Esophagus muscularis mucosa (tissue), 4 donors: ENCODE measurements at places on chromosomes 4 and X. TPM values are rescaled to one million over a fixed set of nuclear protein-coding genes. Genes with fewer than 3 reads are reported as not detected.
A peak's percentile ranks its signal among the peaks of the same experiment; 100 is the strongest.

- no peak overlapping the region for H3K27ac ChIP-seq
- no peaks in the 10 kb centered on the region for H3K36me3 ChIP-seq
- no peaks in the 10 kb centered on the region for H3K4me1 ChIP-seq
- H3K4me3 ChIP-seq = no peak overlapping the region
- no peaks in the 10 kb centered on the region for H3K27me3 ChIP-seq
Measured at GRCh38 chr4:66246643-66247042, 576.4 kb upstream of the EPHA5 start.

- DNase-seq = no peak
- H3K36me3 ChIP-seq = no peaks in the 10 kb centered on the region
- H3K27me3 ChIP-seq = peaks cover 4% of the 10 kb centered on the region
- peaks cover 26% of the 10 kb centered on the region for H3K4me1 ChIP-seq
Measured at GRCh38 chr4:10460313-10461047, 3.3 kb upstream of the ZNF518B start.

GRCh38 chr4:162582180-162582579 lies 418.4 kb upstream of the FSTL5 start:
- H3K36me3 ChIP-seq = no peaks in the 10 kb centered on the region
- DNase-seq = no peak
- H3K27ac ChIP-seq = no peak overlapping the region

DNA sequence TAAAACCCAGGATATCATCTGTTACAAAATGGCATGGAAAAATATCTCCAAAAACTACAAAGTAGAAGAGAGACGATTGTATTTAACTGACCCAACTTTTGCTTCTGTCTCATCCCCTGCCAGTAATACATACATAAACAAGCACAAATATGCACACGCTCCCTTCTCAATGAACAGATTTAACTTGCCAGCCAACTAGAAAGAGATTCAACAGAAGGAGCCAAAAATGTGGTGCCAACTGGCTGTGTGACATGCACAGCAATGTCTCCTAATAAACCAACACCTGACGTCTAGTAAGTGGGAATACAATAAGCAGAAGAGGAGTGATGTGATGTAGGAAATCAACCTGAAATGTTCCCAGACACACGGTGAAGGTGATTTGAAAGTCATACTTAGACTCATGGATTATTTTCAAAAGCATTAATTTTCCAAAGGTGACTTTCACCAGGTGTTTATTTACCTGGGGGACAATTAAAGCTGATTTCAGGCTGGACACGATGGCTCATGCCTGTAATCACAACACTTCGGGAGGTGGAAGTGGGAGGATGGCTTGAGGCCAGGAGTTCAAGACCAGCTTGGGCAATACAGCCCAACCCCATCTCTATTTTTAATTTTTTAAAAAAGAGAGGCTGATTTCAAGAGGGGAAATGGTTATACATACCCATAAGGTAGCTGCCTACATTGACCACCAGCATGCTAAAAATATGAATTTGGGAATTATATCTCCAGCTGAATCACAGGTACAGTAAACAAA lies 33.7 kb downstream of the SH3RF1 start:
- DNase-seq = peak; percentile 78
- no peaks in the 10 kb centered on the region for H3K27me3 ChIP-seq
- peak overlapping the region; percentile 26 for H3K27ac ChIP-seq
- no peaks in the 10 kb centered on the region for H3K36me3 ChIP-seq

DNA sequence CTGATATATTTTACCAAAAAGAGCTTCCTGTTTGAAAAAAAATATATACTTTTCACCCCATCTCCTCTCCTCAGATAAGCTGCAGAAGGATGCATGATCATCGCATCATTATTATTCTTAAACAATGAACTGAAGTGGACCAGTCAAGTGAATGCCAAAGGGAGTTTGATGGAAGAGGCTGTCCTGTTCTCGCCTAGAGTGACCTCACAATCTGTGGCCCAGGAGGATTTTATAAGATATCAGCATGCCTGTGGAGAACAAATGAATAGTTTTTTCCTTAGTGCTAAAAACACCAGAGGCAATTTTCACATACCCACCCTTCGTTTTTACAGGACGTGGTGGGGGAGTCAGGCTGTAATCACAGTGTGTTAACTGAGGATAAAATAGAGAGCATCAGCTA lies 112.7 kb downstream of the USP46 start:
- DNase-seq = peak; percentile 47

The GUCY1A1 gene
- total RNA-seq = 73.7 TPM

The NDNF gene
- total RNA-seq = 12.4 TPM

The MAB21L2 gene
- 0.32 TPM for total RNA-seq

The PUDP gene
- total RNA-seq = 14.2 TPM
